Umbilical cord (tissue), 2 donors: ENCODE measurements at places on chromosomes 5 and 9. TPM values are rescaled to one million over a fixed set of nuclear protein-coding genes. Genes with fewer than 3 reads are reported as not detected.

CDHR2 gene
- total RNA-seq, result not detected

RASEF gene
- 5.5 TPM for total RNA-seq

CCL28 gene
- total RNA-seq, result 3.6 TPM

ANKRD18B gene
- 5.3 TPM for total RNA-seq

PCDHGB4 gene
- total RNA-seq, result 18.3 TPM

LECT2 gene
- total RNA-seq, result not detected

ANGPTL2 gene
- total RNA-seq, result 14.7 TPM

TXNDC8 gene
- total RNA-seq, result 5.1 TPM

CD14 gene
- total RNA-seq, result 66.7 TPM

ZNG1A gene
- total RNA-seq, result 99.0 TPM

CANX gene
- 365 TPM for total RNA-seq

JAKMIP2 gene
- 1.2 TPM for total RNA-seq

CEL gene
- not detected for total RNA-seq

PCA3 gene
- 8.4 TPM for total RNA-seq

GRXCR2 gene
- not detected for total RNA-seq

NIPAL4 gene
- total RNA-seq, result 5.8 TPM

SLC25A48 gene
- 2.6 TPM for total RNA-seq
